Nucleus accumbens (tissue), 56 donors: ENCODE measurements at places on chromosomes 7 and 10.

DNA sequence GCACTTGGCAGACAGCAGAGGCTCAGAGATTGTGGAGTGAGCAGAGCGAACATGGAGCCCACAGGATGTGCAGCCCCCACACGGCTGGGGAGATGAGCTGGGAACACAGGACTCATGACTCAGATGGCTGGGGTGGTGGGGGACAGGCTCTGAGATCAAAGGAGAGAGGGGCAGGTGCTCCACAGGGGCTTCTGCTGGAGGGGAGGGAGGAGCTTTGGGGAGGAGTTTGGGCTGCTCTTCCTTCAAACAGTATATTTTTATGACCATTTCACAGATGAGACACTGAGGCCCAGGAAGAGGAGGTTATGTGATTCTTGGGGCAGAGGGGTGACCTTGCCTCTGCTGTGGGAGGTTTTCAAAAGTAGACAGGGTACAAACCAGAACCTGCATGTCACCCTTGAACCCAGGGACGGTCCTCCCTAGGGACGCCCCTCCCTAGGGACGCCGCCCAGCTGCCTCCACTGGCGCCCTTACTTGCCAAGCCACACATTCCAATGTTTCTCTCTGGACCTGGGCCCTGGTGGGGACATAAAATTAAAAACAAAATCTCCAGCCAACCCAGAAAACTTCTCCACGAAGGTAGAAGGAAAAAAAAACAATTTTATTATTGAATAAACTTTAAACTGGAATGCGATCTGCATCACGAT lies 981 bp upstream of the CRYGN start:
- no peak for DNase-seq

DNA sequence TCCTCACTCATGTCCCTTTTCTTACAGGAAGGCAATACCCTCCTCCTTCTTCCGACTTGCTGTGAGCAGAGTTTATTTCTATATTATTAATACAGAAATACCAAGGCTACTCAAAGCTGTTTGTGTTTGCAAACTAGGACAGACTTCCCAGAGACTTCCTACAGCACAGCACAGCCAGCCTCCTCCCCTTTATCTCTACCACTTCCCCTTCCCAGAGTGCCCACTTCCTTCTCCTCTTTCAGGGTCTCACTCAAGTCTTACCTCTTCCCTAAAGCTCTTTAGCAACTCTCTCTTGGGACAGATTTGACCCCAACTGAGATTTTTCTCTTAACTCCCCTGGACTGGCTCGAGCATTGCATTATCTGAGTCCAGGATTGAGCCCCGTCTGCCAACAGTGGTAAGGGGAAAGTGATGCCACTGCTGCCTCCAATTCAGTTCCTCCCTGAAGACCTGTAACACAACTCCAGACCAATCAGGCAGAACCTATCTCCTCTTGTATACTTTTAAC lies 5.5 kb upstream of the LRGUK start:
- no peak for DNase-seq

DNA sequence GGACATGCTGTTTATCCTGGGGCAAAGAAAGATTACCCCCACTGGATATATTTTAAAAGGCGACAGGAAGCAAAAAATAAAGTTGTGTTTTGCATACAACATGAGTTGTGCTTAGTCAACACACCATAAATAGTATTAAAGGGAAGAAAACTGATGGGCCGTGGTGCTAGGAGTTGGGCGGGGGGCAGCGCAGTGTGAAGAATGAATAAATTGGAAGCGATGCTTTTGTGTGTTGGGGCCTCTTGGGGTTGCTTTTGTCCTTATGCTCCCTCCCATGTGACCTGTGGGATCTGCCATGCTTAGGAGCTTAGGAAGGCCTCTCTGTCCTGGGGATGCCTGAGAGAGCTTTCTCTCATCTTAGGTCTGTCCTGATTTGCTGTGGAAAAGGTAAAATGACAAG lies 35.0 kb upstream of the AGR3 start:
- no peak for DNase-seq

DNA sequence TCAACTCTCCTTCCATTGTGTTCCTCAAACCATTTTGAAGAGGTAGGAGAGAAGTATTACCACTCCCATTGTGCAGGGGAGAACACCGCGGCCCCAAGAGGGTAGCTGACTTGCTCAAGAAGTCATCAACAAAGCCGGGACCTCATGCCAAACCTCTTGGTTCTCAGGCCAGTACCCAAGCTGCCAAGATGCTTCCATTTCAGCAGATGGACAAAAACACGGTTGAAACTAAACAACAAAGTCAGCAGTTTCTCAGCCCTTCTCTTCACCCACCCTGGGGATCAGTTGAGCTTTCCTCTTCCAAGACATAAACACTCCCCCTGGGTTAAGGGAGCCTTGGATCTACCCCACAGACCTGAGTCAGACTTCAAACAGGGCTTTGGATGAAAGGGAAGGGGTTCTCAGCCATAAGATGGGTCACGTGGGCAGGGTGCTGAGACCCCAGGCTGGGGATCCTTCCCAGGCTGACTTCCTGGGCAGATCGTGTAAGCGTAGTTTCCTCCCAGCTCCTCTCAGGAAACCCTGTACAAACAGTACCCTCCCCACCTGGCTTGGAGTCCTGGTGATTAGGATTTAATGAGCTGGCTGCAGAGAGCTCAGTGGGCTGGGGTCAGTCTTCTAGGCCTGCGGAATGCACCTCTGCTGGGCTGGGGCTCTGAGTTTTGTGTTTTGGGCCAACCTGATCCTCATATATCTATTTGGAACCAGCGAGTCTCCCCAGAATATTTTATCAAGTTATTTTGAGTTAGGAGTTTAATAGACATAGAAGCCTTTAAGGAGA lies 27.3 kb downstream of the EMX2 start:
- DNase-seq, result no peak

- DNase-seq, result no peak
Observed at GRCh38 chr10:59674215-59674836, 35.3 kb downstream of the SLC16A9 start.

DNA sequence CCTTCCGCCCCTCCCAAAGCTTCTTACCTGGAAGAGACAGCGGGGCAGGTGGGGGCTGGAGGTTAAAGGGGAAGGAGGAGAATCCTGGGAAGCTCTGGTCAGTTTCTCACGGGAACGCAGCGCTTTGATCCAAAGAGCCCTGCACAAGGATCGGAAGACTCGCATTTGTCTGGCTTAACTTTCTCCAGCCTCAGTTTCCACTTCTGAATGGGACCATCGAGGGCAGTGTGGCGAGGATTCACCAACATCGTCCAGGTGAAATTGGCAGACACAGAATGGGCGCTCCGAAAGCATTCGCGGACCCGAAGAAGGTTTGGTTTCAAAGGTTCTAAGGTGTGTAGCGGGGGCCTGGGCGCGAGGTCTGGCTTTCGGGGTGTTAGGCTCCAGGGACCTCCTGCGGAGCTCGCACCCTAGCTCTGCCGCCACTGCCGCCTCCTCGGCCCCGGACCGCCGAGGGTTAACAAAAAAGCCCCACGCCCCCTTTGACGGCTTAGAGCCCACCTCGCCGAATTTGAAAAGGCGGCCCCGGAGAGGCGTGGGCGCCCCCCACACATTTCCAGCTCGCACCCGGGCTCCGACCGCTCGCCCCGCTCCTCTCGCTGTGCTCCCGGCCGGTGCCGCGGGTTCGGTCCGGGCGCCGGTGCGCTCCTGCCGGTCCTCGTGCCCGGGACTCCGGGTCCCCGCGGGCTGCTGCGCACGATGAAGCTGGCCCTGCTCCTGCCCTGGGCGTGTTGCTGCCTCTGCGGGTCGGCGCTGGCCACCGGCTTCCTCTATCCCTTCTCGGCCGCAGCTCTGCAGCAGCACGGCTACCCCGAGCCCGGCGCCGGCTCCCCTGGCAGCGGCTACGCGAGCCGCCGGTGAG lies at the start of gene COL26A1:
Gene COL26A1, plus strand, starts transcription at position 542 of the 862 bp plus-strand sequence. Its CDS starts 158 bp downstream, at position 700.
- no peak for DNase-seq

DNA sequence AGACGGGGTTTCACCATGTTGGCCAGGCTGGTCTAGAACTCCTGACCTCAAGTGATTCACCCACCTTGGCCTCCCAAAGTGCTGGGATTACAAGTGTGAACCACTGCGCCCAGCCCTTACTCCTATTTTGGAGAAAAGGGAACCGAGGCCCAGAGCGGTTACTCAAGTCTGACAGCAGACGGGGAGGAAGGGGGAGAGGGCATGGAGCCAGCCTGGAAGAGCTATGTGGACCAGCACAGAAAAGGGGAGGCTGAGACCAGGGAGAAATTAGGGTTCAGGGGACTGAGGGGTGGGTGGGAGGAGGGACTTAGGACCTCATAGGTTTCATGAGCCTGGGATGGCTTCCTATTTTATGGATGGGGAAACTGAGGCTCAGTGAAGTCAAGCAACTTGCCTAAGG lies 1.5 kb downstream of the SFRP5 start:
- no peak for DNase-seq

- no peak for DNase-seq
Observed at GRCh38 chr10:132546567-132547420, 9.2 kb downstream of the INPP5A start.

DNA sequence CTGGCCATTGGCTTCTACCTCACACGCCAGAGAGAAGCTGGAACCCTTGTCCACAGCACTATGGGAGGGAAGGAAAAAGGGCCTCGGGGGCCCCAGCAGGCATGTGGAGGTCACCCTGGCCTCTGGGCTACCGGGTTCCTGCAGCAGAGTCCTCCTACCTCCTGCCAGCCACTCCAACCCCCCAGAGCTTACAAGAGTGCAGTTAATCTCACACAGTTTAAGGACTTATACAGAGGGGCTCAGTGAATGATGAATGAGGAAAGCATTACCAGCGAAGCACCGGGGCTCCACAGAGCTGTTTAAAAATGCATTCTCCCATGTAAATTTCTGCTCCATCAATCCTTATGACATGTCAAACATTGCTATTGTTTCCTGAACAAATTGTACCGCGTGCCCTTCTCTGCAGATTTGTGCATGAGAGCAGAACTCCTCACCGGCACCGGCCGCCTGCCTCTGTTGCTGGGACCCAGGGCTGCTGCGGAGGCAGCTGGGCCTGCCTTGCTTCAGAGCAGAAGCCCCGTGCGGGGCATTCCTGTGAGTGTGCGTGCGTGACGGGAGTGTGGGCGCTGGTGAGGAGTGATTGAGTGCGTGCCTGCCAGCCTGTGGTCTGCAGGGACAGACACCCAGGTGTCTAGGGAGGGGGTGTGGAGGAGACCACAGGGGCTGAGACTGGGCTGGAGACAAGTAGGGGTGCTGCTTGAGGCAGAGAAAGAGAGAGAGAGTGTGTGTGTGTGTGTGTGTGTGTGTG lies 52.8 kb downstream of the C10orf105 start:
- no peak for DNase-seq

DNA sequence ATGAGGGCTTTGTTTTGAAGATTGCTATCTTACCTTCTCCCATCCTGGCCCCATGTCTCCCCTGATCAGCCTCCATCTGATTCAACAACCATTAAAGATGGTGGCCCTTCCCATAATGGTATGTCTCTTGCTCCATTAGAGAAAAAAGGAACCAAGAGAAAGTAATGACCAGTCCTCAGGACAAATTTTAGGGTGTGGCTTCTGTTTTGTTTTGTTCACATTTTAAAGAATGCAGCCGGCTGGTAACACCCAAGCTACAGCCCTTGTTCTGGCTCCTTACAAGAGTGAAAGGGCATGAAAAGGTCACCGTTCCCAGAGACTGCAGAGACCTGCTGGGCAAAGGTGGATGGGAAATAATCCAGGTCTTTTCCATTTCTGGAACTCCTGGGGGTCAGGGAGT lies 287.9 kb upstream of the NEBL start:
- no peak for DNase-seq

- DNase-seq, result no peak
Observed at GRCh38 chr7:29888006-29888405, 81.7 kb downstream of the WIPF3 start.

GRCh38 chr10:121624836-121625486 lies 26.7 kb upstream of the FGFR2 start:
- no peak for DNase-seq

- no peak for DNase-seq
Observed at GRCh38 chr7:119783799-119784198, 489.2 kb upstream of the KCND2 start.

DNA sequence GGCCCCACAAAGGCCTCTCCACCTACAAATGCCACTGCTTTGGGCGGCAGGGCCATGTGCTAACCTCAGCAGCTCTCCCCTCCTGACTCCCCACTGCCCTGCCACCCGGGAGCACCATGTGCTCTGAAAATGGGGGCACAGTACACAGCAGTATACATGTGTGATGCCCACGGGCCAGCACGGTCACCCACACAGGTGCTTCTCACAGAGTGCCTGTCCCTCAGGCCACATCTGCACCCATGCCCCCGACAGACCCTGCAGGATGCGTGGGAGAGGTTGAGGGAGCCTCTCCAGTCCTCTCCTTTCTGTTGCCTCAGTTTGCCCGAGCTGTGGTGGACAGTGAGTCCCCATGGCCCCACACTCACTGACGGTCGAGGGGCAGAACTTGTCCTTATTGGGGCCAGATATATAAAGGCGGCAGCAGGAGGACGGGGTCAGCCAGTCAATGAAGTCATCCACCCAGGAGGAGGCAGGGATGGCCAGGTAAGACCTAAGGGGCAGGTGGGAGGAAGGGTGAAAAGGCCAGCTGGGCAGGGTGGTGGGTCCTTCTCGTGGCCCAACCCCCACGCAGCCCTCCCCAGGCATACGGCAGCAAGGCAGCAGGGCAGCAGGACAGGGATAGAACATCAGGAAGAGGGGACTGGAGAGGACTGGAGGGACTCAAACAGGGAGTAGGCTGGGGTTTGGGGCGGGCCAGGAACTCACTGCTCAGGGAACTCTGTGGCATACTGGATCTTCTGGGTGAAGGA lies 19.6 kb downstream of the NPC1L1 start:
- DNase-seq, result no peak

GRCh38 chr10:68516766-68517165 lies 10.6 kb downstream of the SLC25A16 start:
- DNase-seq, result no peak

DNA sequence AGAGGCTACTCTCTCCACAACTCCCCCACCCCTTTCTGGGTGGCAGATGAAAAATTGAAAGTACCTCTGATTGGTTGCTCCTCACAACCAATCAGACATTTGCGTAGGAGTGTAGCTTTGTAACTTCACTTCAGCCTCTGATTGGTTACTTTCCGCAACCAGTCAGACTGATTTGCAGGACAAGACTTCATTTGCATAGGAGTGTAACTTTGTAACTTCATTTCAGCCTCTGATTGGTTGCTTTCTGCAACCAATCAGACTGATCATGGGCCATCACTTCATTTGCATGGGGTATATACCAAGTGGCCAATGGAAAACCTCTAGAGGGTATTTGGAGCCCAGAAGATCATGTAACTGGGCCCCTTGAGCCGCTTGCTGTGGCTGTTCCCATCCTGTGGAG lies 25.6 kb downstream of the CDNF start:
- DNase-seq, result no peak

- peak; percentile 38 for DNase-seq
Observed at GRCh38 chr10:1034758-1035157, 9.1 kb upstream of the IDI2 start.

GRCh38 chr7:69710768-69711438 lies 112.6 kb downstream of the AUTS2 start:
- DNase-seq, result no peak

DNA sequence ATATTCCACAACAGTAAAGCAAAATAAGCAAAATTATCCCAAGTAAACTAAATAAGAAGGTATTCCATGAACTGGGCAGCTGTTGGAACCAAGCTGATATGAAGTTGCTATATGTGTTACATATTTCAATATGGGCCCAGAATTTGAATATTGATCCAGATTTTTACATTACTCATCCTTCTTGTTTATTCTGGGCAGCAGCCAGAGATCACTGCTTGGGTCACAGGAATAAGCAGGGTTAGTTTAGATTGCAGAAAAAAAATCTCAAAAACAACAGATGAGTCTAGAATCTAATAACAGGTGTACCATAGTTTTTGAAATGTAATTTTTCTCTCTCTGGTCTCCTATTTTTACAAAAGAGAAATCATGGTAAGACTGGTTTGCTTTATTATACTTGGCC lies 171.5 kb upstream of the NAMPT start:
- no peak for DNase-seq
